ENCODE measurements at places on chromosomes 2 and 18. TPM values are rescaled to one million over a fixed set of nuclear protein-coding genes. Genes with fewer than 3 reads are reported as not detected.

DNA sequence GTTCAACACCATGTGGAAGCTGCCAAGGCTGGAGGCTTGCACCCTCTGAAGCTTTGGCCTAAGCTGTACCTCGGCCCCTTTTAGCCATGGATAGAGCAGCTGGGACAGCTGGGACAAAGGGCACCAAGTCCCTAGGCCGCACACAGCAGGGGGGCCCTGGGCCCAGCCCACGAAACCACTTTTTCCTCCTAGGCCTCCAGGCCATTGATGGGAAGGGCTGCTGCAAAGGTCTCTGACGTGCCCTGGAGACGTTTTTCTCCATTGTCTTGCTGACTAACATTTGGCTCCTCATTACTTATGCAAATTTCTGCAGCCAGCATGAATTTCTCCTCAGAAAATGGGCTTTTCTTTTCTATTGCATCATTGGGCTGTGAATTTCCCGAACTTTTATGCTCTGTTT lies 13.7 kb downstream of the RAPGEF4 start:
- no peak for DNase-seq

DNA sequence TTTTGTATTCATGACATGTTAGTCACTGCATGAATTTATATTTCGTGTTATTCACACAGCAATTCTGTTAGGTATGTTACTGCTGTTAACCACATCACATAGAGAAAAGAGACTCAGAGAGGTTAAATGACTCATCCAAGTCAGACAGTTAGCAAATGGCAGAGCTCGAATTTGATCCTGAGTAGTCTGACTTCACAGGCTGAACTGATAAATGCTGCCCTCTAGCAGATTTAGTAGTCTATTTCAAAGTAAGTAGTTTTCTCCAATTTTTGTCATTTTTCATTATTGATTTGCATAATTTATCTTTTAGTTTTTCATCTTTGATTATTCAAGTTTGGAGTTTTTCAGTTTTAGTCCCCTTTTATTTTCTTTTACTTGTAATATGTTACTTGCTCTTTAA lies 58.3 kb downstream of the WDR7 start:
- no peak for DNase-seq

The CPLX4 gene
- 0.12 TPM for total RNA-seq

DNA sequence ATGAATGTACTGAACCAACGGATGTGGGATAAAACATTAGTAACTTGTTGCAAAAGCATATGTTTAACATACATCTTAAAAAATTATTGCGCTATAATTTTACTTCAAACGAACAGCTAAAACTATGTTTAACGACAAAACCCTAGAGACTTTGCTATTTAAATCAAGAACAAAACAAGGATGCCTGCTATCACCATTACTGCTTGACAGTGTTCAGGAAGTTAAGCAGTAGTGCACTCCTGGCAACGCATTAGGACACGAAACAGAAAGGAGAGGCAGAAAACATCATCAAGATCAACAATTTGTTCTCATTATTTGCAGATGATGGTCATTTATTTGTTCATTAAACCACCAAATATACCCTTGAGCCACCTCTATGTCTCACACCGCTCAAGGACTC lies 151.9 kb downstream of the GALNT1 start:
- DNase-seq = no peak

The CENPA gene
- total RNA-seq = 42.8 TPM

DNA sequence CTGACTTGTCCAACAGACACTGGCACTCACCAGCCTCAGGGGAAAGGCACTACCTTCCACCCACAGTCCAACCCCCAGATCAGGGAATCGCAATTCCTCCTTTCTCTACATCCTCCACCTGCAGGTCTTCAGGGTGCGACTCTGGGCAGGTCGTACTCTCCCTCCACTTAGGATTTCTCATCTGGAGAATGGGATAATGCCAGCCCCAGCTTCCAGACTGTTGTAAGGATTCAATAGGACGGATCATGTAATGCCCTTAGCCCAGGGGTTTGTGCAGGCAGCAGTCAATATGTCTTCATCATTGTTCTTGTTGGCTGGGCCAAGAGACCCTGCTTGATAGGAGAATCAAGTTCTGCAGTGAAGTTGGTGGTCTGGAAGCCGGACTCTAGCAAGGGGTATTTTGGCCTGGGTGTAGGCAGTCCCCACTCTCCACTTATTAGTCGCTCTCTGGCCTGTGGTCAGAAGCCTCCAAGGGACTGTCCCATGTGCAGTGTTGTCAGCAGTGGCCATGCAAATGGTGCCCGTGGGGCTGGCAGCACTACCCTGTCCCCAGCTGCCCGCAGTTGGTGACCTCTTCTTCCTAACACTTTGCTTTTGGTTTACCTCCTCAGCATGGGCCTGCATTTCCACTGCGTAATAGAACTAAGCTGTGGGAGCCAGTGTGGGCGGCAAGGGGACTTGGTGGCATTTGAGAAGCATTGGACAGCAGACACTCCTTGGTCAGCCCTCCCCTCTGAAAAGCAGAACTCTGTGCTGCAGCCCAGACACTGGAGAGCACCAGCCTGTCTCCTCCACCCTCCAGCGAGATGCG lies 172.4 kb upstream of the HS6ST1 start:
- DNase-seq = no peak

DNA sequence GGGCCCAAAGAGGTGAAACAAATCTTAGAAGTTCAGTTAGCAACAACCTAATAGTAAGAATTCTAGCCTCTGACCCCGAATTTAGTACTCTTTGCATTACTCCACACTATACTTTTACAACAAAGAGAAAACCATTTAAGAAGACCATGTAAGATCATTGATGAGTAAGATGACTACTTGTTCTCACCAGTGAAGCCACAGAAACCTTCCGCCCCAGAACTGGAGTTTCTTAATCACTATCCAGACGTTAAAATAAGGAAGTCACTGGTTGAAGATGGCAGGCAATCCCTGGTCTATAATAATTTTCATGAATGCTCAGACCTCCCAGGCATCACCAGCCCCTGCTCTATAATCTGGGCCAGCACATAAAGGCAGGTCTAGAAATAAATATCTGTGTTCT lies 95.0 kb downstream of the TMEM163 start:
- DNase-seq = no peak

The SLC4A3 gene
- 0.88 TPM for total RNA-seq

GRCh38 chr2:209305746-209306196 lies 118.1 kb upstream of the MAP2 start:
- DNase-seq = no peak

The CKAP2L gene
- total RNA-seq = 28.2 TPM

- DNase-seq = no peak
Measured at GRCh38 chr2:105417857-105418436, 19.1 kb upstream of the FHL2 start.

DNA sequence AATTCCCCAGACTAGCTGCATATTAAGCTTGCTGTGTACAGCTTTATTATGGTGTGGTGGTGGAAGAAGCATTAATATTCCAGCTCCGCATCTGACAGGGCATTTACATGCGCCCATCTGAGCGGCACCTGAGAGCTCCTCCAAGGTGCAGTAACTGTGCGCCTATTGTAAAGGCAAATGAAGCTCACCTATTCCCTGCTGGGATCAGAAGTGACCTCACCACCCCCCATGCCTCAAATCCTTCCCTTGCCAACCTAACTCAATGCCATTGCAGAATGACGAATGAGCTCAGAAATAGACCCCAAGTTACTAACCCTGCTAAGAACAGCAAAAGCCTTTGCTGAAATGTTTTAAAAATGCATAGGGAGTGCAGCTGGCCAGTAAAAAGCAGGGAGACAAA lies 14.3 kb downstream of the BCL11A start:
- DNase-seq = no peak

The PMAIP1 gene
- total RNA-seq = 3.1 TPM

- no peak for DNase-seq
Measured at GRCh38 chr2:101679037-101679726, 18.3 kb upstream of the MAP4K4 start.

DNA sequence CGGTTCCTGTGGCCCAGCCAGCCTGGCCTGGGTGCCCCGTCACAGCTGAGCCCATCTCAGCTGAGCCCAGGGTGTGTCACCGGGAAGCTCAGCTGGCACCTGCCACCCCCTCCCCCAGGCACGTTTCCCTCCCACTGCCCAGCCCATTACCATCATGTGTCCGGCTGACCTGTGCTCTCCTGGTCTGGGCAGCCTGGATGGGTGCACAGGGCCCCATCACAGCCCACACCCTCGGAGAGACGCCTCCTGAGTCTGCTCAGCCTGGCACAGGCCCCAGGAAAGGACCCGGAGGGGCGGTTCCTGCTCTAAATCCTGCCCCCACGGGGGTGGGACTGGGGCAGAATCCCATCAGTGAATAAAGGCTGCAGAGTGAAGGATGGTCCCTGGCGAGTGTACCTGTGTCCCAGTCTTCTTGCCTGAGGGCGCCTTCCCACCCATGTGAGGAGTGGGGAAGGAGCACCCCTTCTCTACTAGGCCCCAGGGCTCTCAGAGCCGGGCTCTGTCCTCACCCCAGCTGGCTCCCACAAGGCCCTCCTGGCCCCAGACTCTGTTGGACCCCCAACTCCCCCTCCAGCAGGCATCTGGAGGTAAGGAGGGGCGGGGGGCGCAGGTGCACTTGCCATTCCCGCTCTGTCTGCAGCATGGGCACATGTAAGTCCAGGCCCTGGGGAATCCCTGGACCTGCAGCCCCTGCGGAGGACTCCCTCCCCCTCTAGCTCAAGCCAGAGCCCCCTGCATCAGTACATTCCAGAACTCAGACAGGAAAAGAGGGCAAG lies 21.2 kb downstream of the GPC1 start:
- no peak for DNase-seq

GRCh38 chr18:57437402-57437765 lies 2.2 kb downstream of the ONECUT2 start:
- DNase-seq = peak; percentile 37

- peak; percentile 82 for DNase-seq
Measured at GRCh38 chr2:172106108-172106961, 3.6 kb upstream of the DLX2 start.

DNA sequence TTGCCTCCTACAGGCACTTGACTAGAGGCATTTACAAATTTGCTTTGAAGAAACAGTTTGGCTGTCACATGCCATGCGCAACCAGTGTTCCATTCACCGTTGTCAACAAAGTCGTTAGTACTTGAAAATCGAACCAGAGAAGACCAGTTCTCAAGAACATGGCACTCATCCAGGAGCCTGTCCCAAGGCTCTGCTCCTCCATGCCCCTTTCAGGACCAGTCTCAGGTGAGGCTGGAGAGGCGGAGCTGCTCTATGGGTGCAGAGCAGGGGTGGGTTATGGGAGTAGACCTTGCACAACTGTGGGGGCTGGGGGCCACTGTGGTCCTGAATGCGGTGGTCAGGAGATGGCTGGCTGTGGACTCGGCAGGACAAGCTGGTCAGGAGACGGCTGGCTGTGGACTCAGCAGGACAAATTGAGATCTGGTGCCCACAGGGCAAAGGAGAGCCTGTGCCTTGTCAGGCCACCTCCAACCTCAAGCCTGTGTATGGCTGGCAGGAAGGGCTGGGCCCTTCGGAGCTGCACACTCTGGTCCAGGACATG lies 12.3 kb upstream of the ATP9B start:
- no peak for DNase-seq

The MYL1 gene
- not detected for total RNA-seq

GRCh38 chr2:42901076-42901640 lies 108.8 kb upstream of the HAAO start:
- no peak for DNase-seq

The SCYGR5 gene
- not detected for total RNA-seq

The SERPINB7 gene
- not detected for total RNA-seq

The ITGA4 gene
- 8.2 TPM for total RNA-seq

Data from neural progenitor cell (in vitro differentiated cells).